ENCODE measurements at places on chromosomes 11 and 22. TPM values are rescaled to one million over a fixed set of nuclear protein-coding genes. Genes with fewer than 3 reads are reported as not detected.

DNA sequence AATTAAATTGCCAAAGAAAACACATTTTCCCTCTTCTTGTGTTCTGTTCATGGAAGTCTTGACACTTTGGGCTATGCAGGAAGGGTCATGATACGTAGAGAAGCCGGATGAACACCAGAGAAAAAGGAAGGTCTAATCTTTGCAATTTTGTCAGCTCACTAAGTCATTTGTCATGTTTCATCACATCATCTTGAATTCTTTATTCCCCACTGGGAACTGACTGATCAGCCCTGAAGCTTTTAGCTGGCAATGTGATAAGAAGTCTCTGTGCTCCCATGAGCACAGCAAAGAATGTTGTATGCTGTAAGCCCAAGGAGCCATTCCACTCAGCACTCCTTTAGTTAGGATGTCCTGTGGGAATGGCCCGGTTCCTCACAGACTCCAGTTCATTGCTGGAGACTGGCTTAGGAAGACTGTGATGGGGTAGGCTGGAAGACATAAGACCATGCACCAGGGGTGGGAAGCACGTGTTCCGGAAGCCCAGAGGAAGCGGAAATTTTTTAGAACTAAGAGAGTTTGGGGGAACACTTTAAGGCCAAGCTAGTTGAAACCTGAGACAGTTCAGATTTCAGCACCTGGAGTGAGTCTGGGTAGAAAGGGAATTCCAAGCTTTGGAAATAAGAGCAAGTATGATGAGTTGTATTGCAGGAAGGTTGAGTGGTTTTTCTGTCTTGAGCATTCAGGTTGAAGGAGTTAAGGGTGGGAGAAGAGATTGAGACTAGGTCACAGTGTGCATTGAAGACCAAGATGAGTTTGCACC is 306.7 kb upstream of the MTNR1B start:
- DNase-seq, result no peak

Gene POU2AF3
- not detected for total RNA-seq

DNA sequence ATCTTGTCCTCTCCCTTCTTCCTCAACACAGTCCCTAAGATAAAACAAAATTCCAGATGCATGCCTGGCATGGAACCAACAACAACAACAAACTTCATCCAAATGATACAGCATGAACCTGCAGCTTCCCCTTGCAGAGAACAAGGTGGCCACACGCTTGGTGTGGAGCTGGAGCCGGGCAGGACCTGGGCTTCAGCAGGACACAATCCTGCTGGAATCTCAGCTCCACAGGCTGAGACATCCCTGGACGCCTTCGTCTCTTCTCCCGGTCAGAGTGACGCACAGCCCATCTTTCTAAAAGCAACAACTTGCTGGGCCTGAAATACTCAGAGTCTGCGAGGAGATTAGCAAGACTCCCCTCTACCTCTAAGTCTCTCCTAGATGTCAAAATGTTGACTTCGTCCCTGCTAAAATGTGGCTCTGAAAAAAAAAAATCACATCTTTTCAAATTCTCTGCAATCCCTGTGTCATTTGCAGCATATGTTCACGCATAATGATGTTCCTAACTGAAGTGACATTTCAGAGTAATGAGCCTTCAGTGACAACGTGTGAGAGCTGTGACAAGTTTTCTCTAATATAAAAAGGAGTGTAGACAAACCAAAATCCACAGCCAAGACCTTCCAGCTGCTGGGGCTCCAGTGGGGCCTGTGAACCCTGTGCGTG is 1232.3 kb downstream of the TBC1D22A start:
- DNase-seq, result no peak

- no peak for DNase-seq
Observed at GRCh38 chr22:46609175-46609690, 11.0 kb upstream of the GRAMD4 start.

DNA sequence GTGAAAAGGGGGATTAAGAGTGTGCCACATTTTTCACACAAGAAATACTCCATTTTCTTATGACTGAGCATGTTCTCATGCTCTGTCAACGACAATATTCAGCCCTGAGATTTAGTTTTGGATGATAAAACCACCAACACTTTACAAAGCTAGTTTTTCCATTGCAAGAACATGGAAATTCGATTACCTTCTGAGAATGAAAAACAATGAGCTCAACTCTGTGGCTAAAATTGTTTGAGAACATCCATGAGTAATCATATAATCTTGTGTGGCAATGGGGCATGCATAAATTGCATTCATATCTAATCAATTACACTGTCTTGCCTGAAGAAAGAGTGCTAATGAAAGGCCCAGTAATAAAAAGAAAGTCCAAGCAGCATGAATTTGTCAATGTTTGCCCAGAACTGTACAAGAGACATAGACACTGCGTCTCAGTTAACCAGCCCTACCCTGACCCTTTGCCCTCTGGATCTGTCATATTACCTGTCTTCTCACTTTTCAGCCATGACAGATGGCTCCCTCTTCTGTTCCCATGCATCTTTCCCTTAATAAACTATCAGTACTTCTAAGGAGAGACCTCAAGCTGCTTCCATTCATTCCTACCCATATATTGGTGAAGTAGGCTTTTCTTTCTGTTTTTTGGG is 253.4 kb downstream of the FAM76B start:
- DNase-seq, result no peak

DNA sequence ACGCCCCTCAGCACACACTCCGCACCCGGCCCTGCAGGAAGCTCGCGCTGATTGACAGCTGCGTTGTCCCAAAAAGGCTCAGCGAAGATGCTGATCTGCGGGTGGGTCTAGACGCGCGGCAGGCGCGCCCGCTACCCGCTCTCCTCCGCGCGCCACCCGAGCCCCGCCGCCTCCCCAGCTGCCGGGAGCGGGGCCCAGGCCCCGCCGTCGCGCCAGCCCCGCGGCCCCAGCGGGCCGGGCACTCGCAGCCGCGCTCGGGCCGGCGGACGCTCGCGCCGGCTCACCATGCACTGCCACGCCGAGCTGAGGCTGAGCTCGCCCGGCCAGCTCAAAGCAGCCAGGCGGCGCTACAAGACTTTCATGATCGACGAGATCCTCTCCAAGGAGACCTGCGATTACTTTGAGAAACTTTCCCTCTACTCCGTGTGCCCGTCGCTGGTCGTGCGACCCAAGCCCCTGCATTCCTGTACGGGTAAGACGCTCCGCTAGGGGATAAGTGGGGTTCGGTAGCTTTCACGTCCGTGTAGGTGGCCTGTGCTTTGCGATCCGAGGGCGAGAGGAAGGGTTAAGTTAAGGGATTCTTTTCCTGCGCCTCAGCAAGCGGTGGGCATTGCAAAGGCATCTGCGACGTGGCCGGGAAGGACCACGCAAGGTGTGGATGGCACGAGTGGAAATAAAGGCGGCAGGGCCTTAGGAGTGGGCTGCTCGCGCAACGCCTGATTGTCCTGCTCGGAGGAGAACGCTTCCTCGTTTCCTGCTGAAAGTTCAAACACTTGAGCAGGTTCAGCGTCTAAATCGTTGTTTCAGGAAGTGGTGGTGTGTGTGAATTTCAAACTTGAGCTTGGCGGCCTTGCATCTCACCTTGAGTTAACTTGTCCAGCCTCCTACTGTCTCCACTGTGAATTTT is at the start of gene BARX2:
Gene BARX2 (plus strand): TSS at position 98 of the 907 bp plus-strand sequence. CDS start 188 bp downstream, at position 286.
- peak; percentile 47 for DNase-seq

DNA sequence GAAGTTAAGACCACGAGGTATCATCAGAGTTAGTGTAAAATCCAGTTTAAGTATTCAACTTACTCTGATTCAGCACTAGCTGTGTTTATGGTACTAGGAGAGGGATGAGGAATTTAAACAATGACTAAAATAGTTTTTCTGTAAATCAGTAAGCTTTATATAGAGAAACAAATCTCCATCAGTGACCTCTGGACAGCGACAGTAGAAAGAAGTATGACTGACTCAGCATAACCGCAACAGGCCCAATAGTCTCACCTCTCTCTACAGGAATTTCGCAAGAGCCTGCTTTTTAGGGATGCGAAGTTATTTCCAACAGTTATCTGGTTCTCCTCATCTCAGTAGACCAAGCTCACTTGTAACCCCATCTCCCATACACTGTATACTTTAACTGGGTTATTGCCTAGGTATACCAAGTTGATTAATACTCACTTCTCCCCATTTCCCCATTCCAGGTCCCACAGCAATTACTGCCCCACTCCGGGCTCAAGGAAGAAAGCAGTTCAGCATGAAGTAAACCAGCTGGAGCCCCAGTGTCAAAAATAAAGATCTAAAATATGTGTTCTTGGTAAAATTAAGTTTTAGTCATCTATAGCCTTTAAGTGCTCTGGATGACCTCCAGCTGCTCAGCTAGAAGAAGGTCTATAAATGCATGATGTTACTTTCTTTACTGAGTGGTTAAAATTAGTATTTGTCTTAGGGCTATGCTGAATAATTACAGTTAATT is 770.6 kb upstream of the CCDC90B start:
- DNase-seq, result peak; percentile 34

Gene ZNF215
- 5.4 TPM for total RNA-seq

GRCh38 chr11:65539744-65540289 is 14.9 kb downstream of the SCYL1 start:
- no peak for DNase-seq

- no peak for DNase-seq
Observed at GRCh38 chr22:44074337-44074984, 50.4 kb downstream of the PARVB start.

- DNase-seq, result no peak
Observed at GRCh38 chr11:7569044-7569443, 55.2 kb downstream of the PPFIBP2 start.

DNA sequence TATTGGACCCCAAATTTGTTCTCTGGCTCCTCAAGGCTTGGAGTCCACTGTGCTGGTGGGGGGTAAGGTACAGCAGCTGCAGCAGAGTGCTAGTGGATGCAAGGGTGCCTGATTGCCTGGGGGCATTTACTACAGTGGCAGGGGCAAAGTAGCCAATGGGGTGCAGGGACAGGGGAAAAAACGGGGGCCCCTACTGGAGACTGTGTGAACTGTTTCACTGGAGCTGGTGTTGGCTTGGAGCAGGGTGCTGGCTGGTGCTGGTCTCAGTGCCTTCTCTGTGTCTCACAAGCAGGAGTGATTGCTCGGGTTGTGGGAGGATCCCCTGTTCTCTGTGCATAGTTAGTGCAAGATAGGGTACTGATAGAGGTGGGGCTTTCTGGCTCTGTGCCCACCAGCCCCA is 935.9 kb downstream of the JRKL start:
- DNase-seq, result no peak

Gene MAP6
- total RNA-seq, result 3.2 TPM

Gene NDUFC2
- 80.9 TPM for total RNA-seq

DNA sequence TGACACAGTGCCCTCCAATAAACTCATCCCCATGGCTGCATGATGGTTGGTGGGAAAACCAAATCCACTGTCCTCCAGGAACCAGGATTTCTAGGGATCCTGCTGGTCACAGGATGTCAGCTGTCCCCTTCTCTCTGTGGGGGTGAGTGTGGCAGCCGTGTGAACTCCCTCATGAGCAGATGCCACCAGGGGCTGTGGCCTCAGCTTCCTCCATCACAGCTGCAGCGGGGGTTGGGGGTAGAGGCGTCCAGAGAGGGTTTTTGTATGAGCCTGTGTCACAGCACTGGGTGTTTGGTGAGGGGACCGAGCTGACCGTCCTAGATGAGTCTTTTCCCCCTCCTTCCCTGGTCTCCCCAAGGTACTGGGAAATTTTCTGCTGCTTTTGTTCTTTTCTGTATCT is 26.4 kb downstream of the IGLL5 start:
- no peak for DNase-seq

Gene TIGD3
- not detected for total RNA-seq

DNA sequence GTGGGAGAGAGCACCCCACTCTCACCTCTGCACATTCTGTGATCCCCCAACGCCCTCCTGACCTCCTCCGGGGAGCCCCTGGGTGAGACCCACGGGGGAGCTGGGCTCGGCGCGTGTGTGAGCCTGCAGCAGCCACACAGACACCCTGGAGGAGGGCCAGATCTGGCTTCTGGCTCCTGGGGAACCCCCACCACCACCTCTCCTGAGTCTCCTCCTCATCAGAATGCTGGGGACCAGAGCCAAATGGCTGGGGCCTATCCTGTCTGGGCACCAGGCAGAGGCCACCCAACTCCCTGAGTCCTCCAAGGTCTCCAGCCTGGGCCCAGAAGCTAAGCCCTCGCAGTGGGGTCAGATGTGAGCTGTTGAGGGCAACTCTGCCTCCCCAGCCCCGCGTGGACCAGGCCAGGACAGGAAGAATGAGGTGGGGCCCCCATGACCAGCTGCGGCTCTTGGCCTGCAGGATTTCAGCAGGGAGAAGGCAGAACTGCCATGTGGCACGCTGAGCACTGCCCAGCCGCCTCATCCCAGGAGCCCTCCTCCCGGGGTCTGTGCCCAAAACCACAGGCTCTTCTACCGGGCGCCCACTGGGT is 5.5 kb upstream of the PIM3 start:
- DNase-seq, result no peak

Gene VPREB1
- total RNA-seq, result not detected

Gene MS4A12
- total RNA-seq, result not detected

GRCh38 chr11:105821781-105822180 is 200.3 kb downstream of the MSANTD4 start:
- DNase-seq, result no peak

DNA sequence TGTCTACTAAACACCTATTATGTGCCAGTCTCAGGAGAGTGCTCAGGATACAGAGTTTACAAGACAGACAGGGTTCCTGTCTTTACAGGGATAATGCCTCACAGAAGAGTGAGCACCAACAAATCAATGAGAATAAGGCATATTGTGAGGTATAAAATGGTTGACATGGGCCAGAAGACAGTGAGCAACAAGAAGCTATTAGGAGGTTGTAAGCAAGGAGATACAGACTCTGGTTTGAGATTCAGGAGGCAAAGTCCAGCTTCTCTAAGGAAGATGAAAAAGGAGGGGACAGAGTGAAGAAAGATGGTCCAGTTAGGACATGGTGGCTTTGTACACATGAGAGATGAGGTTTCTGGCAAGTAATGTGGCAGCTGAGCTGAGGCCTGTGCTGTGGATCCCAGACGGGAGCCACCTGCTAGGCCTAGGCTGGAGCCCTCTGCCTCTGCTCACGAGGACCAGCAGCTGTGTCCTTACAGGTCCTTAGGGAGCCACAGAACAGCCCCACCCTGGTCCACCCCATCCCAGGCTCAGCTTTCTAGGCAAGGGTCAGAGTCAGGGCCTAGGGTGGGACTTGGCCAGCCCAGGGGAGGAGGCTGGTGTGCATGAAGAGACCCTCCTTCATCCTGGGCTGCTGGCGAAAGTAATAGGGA is 110.5 kb downstream of the ZNF280B start:
- no peak for DNase-seq
